ENCODE measurements at places on chromosomes 16 and 17.

DNA sequence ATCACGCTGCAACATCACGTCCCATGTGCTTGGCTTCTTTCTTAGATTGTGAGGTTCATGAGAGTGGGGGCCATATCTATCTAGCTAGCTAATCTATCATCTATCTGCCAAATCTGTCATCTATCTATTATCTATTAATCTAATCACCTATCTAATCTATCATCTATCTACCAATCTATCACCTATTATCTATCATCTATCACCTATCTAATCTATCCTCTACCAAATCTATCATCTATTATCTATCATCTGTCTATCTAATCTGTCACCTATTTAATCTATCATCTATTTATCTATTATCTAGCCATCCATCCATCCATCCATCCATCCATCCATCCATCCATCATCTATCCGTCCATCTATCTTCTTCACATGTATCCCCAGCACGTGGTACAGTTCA lies 14.2 kb downstream of the COX6A2 start:
- DNase-seq, result no peak

- DNase-seq, result no peak
Measured at GRCh38 chr16:4826980-4827379, 20.1 kb downstream of the GLYR1 start.

GRCh38 chr17:43070872-43071271 lies 45.8 kb downstream of the RND2 start:
- DNase-seq, result no peak

GRCh38 chr16:58656899-58657298 lies 27.3 kb upstream of the CNOT1 start:
- no peak for DNase-seq

DNA sequence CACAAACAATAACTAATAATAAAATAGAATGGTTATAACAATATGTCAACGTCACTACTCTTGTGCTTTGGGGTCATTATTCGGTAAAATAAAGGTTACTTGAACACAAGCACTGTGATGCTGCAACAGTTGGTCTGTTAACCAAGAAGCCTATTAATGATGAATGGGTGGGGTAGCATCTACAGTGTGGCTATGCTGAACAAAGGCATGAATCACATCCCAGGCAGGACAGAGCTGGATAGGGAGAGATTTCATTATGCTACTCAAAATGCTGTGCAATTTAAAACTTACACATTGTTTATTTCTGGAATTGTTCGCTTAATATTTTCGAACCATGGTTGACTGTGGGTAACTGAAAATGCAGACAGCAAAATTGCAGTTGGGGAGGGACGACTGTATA lies 9.1 kb upstream of the HS3ST2 start:
- no peak for DNase-seq

DNA sequence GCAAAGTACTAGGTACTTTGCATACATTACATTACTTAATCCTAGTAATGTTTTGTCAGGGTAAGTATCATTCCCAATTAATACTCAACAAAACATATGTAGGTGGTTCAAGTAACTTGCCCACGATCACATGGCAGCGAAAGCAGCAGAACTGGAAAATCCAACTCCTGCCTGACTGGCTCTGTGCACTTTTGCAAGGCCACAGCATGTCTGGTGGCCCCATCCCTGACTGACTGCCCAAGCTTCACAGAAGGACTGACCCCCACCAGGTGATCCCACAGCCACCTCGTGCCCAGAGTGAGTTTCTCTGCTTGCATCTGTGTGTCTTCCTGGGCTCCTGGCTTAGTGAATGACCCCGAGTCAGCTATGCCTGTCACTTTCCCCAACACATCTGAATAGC lies 11.4 kb downstream of the CNP start:
- peak; percentile 90 for DNase-seq

GRCh38 chr16:79393127-79393526 lies 207.4 kb downstream of the MAF start:
- no peak for DNase-seq

- no peak for DNase-seq
Measured at GRCh38 chr17:34220752-34221395, 34.2 kb upstream of the CCL2 start.

DNA sequence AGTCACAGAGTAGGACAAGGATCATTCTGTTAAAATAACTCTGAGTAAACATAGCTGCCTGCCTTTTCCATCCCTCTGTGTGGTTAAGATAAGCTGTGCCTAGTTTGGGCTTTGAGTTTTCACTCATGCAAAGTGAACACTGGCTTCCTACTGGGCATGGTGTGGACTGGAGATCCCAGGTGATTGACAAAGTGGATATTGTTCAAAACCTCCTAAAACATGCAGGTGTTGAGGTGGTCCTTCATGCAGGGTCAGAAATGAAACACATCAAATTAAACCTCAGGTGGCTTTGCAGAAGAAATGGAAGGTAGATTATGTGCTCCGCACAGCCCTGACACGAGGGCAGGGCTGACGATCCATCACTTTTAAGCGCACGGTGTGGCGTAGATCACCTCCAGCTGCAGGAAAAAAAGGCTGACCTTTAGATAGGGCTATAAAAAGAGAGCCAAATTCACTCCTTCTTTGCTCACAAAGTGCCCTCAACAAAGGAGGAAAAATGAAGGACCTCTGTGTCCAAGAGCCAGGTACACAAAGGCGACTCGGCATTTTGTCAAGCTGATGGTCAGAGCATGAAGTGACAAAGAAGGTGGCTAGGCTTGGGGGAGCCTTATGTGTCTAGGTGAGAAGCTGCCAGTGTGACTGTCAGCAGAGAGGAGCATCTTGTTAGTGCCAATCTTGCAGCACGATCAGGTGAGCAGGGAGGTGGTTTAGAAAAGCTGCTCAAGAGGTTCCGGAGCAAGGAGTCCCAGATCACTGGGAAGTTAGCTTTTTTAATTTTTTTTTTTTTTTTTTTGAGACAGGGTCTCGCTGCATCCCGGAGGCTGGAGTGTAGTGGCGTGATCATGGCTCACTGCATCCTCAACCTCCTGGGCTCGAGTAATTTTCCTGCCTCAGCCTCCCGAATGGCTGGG lies 19.9 kb upstream of the ITPRIPL2 start:
- DNase-seq, result no peak

DNA sequence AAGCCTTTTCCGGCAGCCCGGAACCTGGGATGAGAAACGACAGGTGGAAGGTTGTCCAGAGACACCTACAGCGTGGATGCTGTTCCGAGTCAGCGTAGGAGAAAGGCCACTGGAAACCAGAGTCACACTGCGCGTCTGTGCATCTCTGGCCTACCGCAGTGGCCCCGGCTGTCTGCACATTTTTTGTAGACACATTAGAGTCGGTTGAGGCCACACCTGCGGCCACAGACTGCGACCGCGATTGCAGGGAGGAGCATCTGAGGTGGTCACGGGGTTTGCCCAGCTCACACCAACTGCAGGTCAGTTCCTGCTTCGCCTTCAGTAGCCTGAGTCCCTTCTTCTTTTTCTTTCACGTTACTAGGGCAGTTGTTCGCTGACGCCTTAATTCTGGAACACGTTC lies 52.4 kb downstream of the WDR45B start:
- DNase-seq, result no peak

DNA sequence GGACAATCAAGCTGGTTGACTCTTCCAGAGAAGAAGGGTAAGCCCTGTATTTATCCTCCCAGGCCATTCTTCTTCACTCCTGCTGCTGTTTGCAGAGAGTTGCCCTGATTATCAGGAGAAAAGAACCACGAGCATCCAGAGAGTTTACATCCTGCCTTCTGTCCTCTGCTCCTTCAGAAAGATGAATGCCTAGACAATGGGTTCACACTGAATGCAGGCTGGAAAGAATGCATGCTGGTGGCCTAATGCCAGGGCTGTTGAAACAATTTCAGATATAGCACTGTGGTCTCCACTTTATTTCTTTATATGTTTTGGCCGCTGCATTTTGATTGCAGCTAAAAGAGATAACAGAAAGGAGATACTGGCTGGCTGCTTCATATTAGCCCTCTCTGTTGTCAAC lies 21.2 kb upstream of the HAS3 start:
- no peak for DNase-seq

DNA sequence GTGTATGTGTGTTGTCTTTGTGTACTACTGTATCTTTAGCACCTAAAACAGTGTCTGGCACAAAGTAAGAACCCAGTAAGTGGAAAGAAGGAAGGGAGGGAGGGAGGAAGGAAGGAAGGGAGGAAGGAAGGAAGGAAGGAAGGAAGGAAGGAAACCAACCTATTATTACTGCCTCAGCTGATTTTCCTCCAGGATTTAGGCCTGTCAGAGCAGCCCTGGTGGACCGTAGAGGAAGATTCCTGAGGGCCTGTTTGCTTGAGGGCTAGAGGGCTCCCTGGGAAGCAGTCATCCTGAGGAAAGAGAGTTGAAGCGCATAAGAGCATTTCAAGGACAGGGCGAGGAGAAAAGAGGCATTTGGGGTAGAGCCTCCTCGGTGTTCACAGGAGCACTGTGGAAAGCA lies 61.5 kb downstream of the WSB1 start:
- DNase-seq, result no peak

DNA sequence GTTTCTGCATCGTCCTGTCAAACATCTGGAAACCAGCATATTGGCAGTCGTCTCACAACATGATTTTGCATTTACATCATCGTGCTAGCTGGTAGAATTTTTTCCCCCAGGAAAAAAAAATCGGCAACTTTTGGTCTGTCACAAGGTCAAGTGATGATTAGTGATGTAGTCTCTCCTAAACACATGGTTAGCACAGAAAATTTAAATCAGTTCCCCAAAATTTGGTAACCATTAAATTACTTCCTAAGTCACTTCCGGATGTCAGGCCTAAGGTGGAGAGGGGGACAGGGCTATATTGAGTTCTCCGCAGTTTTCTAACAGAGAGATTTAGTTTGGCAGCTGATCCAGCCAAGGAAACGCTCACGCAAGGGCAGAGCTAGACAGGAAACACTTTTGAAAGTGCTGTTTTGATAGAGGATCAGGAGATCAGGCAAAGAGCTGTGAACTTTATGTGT lies 271.0 kb upstream of the TBX2 start:
- no peak for DNase-seq

DNA sequence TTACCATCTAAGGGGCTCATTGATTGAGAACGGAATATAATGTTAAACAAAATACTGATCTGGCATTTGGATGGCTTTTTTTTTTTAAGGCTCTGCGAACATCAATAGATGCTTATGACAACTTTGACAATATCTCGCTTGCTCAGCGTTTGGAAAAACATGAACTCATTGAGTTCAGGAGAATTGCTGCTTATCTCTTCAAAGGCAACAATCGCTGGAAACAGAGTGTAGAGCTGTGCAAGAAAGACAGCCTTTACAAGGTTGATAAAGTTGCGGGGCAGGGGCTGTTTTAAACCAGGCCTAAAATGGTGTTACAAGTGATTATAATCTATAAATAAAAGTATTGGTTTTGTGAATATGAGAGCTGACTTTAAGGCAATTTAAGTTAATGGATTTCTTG lies 22.3 kb downstream of the PTRH2 start:
- no peak for DNase-seq

DNA sequence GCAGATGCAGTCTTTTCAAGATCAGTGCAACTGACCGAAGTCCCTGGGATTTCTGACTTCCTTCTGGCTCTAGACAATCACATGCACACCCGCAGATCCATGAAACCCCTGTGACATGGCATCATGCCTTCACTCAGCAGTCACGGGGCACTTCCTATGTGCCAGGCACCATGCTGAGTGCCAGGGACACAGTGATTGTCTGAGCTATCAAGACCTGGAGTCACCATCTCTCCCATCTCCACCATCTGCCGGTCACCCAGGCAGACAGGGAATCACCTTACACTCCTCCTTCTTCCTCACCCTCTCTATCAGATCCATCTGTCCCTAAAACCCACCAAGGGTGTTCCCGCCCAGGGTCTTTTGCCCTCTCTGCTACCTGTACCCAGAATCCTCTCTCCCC lies 5.3 kb downstream of the BEAN1 start:
- no peak for DNase-seq

DNA sequence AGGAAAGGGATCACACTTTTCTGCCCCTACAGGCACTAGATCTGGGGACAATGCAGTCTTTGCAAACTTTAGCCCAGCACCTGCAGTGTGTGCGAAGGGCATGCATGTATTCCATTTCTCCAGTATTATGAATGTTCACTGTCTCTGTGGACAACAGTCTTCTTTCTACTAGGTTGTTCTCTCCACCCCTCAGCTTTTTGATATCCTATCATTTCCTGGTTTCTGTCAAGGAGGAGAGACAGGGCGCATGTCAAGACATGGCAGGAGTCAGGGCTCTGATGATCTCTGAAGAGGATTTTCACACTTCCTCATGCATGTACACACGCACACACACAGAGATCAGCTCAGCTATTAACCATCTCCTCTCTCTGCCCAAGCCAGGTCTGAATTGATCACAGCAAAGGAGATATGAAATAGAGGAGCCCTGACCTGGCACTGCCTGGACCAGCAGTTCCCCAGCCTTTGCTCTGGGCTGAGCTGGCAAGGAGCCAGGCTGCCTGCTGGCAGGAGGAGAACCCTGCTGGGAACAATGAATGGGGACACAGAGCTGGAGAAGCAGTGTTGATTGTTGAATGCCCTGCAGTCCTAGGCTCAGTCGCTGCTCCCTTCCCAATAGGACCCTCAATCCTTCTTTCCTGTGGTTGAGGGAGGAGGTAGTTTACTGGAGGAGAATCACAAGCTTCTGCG lies 2.6 kb downstream of the GPR179 start:
- DNase-seq, result peak; percentile 53

- no peak for DNase-seq
Measured at GRCh38 chr17:43224146-43224705, 4.2 kb downstream of the CCDC200 start.

- no peak for DNase-seq
Measured at GRCh38 chr17:1272701-1273100, 2.5 kb downstream of the BHLHA9 start.

DNA sequence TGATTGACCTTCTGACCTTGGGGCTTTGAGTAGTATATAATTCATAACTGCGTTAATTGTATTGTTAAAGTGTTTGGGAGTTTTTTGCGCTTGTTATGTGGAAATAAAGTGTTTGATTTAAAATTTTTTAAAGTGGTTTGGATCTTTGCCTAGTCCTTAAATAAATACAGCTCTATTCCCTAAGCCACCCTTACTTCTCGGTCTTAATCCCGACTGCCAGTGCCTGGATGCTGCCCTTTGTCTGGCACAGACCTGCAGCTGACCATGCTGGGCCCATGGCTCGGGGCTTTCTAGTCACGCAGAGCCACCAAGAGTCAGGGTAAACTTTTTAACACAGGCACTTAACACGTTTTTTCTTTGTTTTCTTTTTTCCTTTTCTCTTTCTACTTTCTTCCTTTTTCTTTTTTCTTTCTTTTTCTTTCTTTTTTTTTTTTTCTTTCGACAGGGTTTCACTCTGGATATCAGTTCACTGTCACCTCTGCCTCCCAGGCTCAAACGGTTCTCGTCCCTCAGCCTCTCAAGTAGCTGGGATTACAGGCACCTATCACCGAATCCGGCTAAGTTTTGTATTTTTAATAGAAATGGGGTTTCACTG lies 19.6 kb upstream of the SLC5A11 start:
- no peak for DNase-seq

GRCh38 chr16:57985204-57986181 lies 14.6 kb upstream of the CNGB1 start:
- DNase-seq, result no peak
